ENCODE measurements at places on chromosomes 2 and 18.

- no peak for DNase-seq
Measured at GRCh38 chr18:25019931-25020330, 332.0 kb downstream of the ZNF521 start.

DNA sequence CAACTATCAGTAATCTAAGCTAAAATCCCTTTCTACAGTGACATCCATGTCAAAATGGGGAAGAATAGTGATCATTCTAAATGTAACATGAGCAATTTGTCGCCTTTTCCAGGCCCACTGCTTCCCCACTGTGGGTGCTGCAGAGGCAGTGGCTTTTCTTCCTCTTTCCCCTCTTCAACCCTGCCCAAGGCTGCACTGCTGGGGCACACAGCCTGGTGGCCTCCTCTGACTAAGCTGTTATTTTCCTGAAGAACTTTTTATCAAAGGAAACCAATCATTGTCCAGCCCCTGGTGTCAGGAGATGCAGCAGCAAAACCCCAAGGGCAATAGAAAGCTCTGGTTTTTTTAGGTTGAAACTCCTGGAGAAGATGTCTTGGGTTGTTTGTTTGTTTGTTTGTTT, 117.6 kb upstream of the KLF7 start:
- no peak for DNase-seq

DNA sequence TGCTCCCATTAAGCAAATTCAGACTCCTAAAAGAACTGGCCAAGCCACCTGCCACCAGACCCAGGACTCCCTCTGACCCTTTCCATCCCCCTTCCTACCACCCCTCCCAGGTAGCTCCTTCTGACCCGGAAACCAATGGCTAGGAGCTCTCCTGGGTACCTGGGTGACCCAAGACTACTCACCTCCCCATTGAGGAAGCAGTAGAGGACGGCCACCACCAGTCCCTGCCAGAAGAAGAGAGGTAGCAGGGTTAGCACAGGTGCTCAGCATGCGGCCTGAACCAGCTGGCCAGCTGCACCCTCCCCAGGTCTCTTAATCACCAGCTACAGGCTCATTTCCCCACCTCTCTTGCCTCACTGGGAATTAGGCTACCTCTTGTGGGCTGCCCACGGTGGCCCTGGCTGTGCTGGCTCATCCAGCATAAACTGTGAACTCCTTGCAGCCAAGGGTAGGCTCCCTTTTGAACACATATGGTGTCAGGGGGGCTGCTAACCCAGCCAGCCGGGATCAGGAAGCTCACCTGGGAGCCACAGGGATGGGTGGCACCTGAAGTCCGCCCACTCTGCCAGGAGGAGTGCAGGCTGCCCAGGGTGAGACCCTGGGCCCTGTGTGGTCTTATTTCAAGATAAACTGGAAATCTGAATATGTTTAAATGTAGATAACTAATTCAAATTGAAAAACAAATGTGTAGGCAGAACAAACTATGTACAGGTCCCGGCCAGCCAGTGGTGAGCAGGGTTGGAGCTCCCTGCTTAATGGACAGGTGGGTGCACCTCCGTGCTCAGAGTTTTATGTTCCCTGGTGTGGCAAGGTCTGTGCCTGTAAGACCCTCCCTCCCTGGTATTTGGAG, 9.9 kb downstream of the TMEM37 start:
- no peak for DNase-seq

GRCh38 chr2:212242724-212243123, 295.9 kb downstream of the ERBB4 start:
- DNase-seq: no peak

DNA sequence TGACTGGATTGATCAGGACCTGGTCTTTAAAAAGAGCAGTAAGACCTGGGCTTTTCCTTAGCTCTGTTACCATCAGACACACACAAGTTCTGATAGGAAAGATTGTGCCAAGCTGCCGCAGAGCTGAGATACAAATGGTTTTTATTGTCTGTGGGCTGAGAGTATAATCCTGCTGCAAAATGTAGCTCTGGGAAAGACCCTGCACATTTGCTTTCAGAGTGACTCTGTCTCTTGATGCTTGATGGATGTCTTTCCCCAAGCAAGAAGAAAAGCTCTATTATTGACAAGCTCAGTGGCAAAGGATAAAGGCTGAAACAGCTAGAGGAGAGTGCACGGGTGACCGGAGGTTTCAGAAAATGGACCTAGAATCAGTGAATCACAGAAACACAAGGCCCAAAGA, 95.3 kb upstream of the PARD3B start:
- no peak for DNase-seq

DNA sequence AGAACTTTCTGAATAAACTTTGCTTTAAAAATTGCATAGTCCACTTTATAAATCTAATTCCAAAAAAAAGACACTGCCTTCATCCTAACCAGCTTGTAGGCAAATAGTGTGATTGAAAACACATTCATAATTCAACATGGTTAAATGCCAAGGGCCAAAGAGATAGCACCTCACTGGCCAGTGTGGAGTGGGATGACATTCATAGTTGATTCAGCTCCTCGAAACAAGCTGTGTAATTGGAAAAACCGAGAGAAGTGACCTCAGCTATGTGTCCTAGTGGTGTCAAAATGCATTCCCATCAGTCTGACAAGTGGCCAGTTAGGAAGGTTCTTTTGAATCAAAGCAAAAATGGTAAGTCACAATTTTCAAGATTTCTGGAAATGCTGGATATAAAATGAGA, 1068.5 kb upstream of the CELF4 start:
- DNase-seq: no peak

GRCh38 chr2:152562198-152562884, 154.9 kb downstream of the PRPF40A start:
- no peak for DNase-seq

GRCh38 chr2:233813236-233814055, 35.3 kb downstream of the MROH2A start:
- DNase-seq: no peak

DNA sequence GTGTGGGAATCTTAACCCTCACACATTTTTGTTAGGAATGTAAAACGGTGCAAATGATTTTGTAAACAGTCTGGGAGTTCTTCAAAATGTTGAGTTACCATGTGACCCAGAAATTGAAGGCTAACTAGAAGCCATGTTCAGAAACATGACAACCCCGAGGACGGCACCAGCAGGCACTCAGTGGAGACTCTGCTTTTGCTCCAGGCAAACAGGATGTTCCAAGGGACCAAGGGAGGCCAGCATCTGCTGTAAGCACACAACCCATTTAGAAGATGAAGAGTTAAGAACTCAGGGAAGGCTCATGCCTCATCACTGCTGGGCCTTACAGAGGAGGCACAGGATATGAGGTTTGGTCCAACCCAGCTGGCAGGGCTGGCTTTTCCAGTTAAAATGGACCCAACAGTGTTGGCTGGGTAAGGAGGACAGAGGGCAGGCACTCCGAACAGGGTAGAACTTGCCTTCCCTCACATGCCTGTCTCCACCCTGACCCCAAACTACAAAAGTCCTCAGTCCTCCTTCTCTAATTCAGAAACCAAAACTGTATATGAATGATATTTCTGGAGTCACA, 23.6 kb downstream of the PARD6G start:
- no peak for DNase-seq

- DNase-seq: no peak
Measured at GRCh38 chr2:228599297-228599696, 417.8 kb upstream of the SPHKAP start.

DNA sequence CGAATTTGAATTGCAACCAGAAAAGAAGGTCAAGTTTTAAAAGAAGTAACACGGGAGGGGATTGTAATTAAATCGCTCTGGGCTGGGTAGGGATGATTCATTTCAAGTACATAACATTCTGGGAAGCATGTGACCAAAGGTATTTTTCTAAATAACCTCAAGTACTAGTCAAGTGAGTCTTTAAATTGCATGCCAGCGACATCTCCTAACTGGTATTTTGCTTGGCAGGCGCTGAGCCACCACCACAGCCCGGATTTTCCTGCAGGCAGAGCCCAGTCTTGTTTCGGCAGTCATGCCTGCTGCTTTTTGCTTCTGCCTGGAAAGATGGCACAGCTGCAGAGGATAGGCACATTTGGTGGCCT, 33.7 kb upstream of the NPAS2 start:
- peak; percentile 89 for DNase-seq

DNA sequence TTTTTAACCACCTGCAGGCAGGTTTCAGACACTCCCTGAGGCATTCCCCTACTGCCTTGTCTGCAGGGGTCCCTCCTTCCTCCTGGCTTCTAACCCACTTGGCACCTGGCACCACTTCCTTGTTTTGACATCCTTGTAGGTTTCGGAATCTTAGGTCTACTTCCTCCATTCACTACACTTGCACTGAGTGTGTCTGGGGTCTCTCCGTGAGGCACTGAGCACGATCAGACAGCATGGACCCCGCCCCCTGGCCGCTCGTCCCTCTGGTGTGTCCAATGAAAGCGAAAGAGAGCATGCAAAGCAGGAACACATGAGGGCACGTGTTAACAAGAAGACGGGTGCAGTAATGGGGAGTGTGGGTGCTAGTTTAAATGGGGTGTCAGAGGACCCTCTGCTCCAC, 63.8 kb downstream of the HAUS1 start:
- DNase-seq: no peak

DNA sequence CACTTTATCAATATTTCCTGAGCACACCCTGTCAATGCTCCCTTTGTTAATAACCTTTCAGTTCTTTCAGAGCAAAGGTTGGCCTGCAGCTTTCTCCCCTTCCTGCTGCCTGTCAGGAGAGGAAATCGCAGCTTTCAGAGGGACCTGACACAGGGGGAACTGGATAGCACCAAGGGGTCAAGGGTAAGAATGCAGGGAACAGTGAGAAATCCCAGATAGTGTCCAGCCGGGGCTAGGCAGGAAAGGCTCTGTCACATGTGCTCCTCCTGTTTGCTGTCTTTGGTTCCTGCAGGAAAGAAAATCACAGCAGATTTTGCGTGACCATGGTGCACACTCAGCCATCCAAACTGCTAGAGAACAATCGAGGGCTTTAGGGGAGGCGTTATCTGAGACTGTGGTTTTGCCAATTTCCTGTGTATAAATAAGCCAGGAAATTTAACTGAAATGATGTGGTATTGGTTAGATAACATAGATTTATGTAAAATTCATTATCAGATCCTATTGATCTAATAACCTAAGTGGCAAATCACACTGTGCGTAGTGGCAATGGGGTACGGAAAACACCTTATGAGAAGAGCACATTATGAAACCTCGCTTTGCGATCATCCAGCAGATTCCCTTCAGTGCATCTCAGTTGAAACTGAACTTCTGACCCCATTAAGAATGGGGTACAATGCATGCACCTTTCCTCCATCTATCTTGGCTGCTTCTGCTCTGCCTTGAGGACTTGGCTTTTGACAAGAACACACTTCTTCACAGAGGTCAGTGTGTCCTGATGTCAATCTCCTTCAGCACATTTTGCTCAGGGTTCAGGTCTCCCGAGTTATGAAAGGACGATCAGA, 178.0 kb downstream of the ICOS start:
- DNase-seq: no peak

Data from H4 (cell line).